Mesenteric fat pad (tissue), 1 donor: ENCODE measurements at places on chromosomes 2 and 18. TPM values are rescaled to one million over a fixed set of nuclear protein-coding genes. Genes with fewer than 3 reads are reported as not detected.

- no peak for DNase-seq
Measured at GRCh38 chr2:26770986-26771586, 7.0 kb downstream of the SLC35F6 start.

SELENOI gene
- total RNA-seq: 18.7 TPM

TUBA3E gene
- not detected for total RNA-seq

GRCh38 chr2:210584834-210585233 lies 28.4 kb downstream of the CPS1 start:
- no peak for DNase-seq

DNA sequence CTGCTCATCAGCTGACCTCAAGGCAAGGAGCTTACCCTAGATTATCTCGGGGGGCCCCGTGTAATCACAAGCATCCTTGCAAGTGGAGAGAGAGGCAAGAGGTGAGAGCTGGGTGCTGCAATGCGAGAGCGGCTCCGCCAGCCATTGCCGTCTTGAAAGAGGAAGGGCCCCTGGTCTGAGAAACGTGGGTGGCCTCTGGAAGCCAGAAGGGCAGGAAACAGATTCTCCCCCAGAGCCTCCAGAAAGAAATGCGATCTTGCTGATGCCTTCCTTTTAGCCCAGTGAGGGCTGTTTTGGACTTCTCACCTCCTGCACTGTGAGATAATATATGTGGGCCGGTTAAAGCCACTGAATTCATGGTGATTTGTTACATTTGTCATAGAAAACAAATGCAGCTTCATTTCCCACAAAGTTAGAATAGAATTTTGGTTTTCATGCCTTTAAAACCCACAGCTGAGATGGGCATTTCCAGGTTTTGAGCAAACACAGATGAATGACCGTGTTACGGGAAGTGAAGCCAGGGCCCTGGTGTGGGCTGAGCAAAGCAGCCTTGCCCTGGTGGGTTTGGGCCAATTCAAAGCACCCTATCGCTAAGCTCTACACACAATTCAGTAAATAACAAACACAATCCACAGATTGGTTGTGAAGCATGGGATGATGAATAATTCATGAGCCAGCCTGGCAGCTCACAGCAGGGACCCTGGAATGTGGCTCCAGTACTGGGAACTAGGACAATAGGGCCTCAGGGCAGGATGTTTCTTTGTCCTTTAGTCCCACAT lies 319.9 kb upstream of the HS6ST1 start:
- peak; percentile 74 for DNase-seq

DNA sequence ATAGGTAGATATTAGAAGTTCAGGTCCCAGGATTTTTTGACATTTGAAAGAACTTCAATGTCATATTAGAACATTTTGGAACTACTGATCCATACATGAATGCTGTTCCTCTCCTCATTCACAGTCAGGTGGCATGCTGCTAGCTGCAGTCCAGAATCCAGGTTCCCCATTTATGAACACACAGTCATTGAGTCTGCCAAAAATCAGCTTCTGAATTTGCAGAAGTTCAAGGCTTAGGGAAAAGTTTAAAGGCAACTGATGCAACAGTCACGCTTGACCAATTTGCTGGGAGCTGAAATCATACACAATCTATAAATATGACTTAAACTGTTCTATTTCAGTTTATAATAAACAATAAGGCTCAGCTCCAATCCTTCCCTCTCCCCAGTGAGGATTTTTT lies 17.3 kb upstream of the TTR start:
- no peak for DNase-seq

- DNase-seq: peak; percentile 47
Measured at GRCh38 chr2:30780776-30781330, 26.4 kb downstream of the CAPN13 start.

- DNase-seq: no peak
Measured at GRCh38 chr2:72793798-72794440, 31.9 kb downstream of the EXOC6B start.

AKAIN1 gene
- not detected for total RNA-seq

DNA sequence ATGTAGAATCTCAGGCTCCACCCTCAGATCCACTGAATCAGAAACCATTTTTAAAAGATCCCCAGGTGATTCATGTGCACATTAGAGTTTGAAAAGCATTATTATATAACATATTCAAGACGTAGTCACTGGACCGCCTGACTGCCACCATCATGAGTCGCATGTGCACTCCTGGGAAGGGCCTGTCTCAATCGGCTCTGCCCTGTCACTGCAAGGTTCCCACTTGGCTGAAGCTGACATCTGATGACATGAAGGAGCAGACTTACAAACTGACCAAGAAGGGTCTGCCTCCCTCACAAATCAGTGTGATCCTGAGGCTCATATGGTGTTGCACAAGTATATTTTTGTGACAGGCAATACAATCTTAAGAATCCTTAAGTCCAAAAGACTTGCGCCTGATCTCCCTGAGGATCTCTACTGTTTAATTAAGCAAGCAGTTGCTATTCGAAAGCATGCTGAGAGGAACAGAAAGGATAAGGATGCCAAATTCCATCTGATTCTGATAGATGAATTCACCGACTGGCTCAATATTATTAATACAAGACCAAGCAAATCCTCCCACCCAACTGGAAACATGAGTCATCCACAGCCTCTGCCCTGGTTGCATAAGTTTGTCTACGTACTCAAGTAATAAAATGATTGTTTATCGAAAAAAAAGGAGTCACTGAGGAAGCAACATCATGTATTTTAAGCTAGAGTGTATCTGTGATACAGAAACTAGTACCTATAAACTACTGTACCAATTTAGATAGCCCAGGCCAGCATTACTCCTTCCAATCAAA lies 26.2 kb downstream of the ATAD2B start:
- DNase-seq: no peak

- no peak for DNase-seq
Measured at GRCh38 chr2:136284226-136285119, 166.5 kb upstream of the CXCR4 start.

DNA sequence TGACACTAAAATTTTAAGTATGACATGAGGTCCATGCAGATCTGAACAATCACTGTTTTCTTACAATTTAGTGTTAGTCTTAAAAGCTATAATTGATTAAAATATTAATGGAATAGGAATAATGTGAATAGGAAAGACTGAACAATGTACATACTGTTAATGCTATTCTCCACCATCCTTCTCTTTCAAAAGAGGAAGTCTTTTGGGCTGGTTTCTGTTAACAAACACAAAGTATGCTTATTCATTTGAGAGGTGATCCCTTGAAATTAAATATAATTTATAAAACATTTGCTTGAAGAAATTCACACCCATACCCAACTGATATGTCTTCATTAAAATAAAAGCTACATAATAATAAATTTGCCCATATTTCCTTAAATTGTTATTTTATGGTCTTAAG lies 2.3 kb downstream of the STPG4 start:
- DNase-seq: no peak

ANKRD62 gene
- not detected for total RNA-seq

DNA sequence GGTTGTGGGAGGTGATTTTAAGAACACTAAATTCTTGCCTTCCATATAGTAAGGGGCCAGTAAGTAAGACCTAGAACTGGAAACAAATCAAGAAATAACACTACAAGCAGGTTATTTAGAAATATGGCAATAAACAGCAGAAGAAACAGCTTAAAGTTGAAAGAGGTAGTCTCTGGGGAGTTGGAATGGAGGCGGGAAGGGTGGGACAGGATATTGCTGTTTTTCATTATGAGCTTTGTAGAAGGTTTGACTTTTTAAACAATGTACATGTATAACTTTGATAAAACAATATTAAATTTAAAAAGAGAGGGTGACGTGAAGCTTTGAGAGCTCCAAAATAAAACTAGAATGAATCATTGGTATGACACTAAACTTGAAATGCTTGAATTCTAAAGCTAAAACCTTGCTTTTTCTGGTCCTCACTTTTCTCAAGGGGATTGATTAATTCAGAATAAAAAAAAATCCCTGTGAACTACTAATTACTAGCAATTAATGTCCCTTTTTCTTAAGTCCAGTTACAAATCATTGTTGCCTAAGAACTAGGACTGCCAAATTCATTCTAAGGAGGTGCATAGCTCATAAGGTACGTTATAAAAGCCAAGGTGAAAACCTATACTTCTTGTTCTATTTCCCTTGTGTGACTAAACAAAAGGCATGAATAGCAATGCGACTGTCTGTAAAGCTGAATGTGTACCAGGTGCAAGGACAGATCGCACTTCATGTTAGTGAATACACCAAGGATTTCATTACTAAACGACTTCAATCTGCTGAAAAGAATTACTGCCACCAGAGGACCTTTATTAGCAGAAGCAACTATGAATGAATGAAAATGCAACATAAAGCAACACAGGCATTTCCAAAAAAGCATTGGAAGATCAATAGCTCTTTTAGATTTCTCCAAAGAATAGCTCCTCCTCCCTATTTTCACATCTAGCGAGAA lies 177.5 kb downstream of the RBM43 start:
- no peak for DNase-seq

- no peak for DNase-seq
Measured at GRCh38 chr2:151238527-151239487, 22.9 kb downstream of the RBM43 start.

GRCh38 chr2:208415897-208416296 lies 9.3 kb downstream of the PTH2R start:
- DNase-seq: no peak

DNA sequence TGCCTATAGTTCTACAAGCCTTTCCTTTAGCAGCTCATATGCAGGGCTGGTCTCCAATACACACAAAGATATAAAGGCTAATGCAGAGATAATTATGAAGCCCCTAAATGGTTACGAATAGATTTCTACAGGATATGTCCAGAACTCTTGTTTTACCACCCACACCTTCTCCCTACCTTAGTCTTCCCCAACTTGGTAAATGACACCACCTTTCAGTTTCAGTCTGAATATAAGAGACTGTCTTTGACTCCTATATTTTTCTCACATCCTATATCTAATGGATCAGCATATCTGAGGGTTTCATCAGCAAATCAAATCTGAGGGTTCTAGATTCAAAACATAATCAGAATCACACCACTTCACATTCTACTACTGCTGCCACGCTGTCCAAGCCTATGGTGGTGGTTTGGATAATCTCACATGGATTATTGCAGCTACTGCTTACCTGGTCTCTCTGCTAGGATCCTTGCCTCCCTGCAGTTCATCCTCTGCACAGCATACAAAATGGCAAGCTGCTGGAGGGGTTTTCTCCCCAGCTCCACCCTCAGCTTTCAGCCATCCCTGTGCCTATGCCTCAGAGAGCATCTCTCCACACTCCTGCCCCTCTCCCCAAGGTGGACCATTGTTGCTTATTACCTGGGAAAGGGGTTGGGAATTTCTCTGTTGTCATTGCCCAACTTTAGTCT lies 178.0 kb upstream of the SPOPL start:
- no peak for DNase-seq

HOXD9 gene
- total RNA-seq: 6.1 TPM

GRCh38 chr2:109225170-109225782 lies 96.3 kb downstream of the SH3RF3 start:
- DNase-seq: no peak

GRCh38 chr2:134703426-134703825 lies 15.4 kb downstream of the TMEM163 start:
- DNase-seq: no peak

DNA sequence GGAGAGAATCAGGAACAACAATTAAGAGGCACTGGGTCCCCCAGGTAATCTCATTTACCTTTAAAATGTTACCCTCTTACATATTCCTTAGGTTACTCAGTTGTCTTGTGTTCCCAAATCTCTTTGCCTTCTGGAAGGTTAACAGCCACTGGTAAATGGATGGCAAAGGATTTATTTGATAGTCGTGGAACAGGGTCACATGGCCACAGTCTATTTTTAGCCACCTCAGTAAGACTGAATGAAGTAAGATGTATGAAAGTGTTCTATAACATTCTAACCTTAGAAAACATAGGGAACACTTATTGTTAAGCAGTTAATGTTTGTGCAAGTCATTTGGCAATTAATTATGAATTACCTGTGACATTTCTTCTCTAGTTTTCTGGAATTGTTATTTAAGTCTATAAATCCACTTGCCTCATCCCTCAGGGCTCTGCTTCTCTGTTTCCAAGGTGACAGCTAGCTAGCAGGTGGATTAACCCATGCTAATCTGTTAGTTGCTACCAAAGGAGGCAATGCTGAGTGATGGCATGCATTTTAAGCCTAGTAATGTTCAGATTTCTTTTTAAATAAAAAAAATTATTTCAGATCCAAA lies 211.0 kb downstream of the PIK3C3 start:
- no peak for DNase-seq

TBC1D8 gene
- 21.3 TPM for total RNA-seq
